Activated naive CD4-positive, alpha-beta T cell (primary cell): ENCODE measurements at places on chromosomes 16 and 17.
A peak's percentile ranks its signal among the peaks of the same experiment; 100 is the strongest.

- no peak for DNase-seq
Measured at GRCh38 chr17:60390186-60390585, 1.7 kb downstream of the USP32 start.

- no peak for DNase-seq
Measured at GRCh38 chr17:20063665-20064648, 54.8 kb downstream of the SPECC1 start.

DNA sequence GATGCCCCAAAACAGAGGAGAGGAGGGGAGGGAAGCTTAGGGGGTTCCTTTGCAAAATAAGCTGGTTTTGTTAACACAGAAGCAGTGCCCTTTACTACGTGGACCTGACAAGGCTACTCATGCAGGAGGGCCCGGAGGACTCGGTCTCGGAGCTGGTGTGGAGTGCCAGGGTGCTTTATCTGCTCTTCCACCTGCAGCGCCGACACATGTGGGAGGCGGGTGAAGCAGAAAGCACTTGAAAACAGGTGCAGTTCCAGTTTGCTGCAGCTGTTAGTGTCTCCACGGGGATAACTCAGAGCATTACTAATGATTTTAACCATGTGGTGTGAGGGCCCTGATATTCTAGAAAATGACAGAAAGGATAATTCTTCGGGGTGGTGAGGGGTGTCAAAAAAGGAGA is 35.0 kb upstream of the MNT start:
- no peak for DNase-seq

GRCh38 chr16:84055366-84055765 is 12.8 kb upstream of the SLC38A8 start:
- DNase-seq: no peak

GRCh38 chr16:84176192-84177053 is 10.4 kb downstream of the TAF1C start:
- DNase-seq: no peak

- peak; percentile 2 for DNase-seq
Measured at GRCh38 chr17:27293359-27293897, 486 bp upstream of the WSB1 start.

GRCh38 chr17:43952724-43953666 is 745 bp downstream of the PYY start:
- DNase-seq: no peak
